ENCODE measurements at places on chromosomes 7 and 10.

- DNase-seq: no peak
Observed at GRCh38 chr10:78494179-78494578, 460.5 kb downstream of the RPS24 start.

GRCh38 chr10:52771534-52772445 lies 794 bp downstream of the MBL2 start:
- no peak for DNase-seq

- DNase-seq: no peak
Observed at GRCh38 chr7:11193131-11193867, 219.6 kb downstream of the PHF14 start.

DNA sequence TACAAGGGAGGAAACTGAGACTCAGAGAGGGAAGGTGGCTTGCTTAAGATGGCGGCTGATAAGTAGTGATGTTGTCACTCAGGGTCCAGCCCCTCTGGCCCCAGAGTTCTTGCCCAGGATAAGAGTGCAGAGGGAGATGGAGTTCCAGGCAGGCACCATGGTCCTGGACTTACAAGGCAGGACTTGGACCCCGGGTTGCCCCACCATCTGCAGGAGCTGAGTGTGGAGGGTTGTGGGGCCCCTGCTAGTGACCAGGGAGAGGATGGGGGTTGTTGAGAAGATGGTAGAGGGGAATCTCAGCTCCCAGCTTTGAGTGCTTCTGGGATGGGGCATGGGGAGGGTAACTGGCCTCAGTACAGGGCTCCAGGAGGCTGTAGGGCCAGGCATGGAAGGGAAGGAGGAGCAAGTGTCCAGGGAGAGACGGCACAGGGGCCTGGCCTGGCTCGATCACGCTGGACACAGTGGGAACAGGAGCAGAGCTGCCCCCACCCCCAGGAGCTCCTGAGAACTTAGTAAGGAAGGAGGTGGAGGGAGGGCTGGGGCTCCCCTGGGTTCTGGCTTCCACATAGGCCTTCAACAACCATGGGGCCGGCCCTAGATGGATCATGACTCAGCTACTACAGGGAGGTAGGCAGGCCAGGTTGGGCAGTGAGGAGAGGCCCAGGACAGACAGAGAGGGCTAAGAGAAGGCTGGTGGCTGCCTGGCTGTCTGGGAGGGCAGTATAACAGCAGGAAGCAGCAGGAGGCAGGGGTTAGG lies 28.2 kb downstream of the PPIF start:
- DNase-seq: no peak

DNA sequence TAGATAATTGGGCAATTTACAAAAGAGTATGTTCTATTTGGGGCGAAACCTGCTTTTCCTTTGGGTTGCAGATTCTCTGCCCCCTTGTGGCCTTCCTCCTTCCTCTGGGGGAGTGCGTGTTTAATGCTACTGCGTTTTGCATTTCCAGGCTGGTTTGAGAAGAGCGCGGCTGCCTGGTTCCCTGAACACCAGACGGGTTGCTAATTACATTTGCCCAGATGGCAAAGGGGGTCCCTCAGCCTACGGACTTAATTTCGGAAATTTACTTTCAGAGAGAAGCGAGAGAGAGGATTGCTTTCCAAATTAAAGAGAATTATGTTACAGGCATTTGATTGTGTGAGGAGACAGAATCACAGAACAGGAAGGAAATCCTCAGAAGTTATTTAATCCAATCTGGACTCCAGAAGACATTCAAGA lies 91.9 kb upstream of the JAZF1 start:
- DNase-seq: no peak

GRCh38 chr10:88236121-88236743 lies 346.9 kb downstream of the RNLS start:
- no peak for DNase-seq

DNA sequence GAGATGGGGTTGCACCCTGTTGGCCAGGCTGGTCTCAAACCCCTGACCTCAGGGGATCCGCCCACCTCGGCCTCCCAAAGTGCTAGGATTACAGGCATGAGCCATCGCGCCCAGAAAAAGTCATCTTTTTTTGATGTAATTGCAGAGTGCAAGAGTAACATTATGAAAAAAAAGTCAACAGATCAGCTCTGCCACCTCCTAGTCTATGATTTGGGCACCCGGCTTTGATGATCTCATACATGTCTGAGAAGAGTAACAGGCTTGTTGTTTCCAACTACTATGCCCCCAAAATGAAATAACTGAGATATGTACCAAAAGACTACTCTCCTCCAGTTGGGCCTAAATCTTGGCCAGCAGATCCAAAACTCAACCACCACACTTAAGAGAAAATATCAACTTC lies 40.8 kb downstream of the VOPP1 start:
- DNase-seq: no peak

DNA sequence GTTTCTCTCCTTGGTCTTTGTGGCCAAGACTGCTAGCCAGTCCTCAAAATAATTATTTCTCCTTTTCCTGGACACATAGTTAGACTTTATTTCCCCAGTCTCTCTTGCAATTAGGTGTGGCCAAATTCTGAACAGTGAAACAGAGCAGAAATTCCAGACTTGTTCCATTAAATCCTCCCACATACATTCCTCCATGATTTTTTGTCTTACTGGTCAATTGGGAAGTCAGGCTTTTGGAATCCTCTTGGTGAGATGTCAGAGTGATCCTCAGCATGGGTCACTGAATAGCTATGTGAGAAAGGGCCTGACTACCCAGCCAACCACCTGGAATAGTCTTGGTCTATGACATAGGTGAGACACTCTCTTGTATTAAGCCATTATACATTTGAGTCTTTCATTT lies 164.2 kb downstream of the DGKI start:
- DNase-seq: no peak

- no peak for DNase-seq
Observed at GRCh38 chr7:20240080-20240926, 23.1 kb upstream of the MACC1 start.

DNA sequence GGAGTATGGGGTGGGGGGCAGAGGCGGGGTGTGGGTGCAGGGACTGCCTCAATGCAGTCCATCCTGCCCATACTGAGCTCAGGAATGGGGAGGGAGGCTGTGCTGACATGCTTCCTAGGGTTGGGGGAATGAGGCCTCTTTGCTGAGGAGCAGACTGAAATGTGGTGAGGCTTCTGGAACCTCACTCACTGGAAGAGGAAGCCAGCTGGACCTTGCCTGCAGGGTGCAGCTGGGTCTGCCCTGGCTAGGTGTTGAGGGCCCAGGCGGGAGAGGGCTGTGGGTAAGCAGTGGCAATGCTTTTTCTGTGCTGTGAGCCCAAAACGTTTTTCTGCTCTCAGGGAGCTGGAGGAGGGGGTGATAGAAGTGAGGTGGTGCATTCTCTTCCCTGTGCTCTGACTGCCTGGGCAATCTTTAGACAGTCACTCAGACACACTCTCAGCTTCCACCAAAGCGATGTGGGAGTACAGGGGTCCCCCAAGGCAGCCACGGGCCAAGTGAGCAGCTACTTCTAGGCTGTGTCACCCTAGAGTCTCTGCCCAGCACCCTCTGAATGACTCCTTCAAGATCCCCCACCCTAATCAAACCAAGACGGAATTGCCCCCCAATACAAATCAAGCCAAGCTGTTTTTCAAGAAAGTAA lies 41.1 kb upstream of the BMPR1A start:
- DNase-seq: no peak

GRCh38 chr10:125368146-125368545 lies 207.8 kb upstream of the CTBP2 start:
- no peak for DNase-seq

DNA sequence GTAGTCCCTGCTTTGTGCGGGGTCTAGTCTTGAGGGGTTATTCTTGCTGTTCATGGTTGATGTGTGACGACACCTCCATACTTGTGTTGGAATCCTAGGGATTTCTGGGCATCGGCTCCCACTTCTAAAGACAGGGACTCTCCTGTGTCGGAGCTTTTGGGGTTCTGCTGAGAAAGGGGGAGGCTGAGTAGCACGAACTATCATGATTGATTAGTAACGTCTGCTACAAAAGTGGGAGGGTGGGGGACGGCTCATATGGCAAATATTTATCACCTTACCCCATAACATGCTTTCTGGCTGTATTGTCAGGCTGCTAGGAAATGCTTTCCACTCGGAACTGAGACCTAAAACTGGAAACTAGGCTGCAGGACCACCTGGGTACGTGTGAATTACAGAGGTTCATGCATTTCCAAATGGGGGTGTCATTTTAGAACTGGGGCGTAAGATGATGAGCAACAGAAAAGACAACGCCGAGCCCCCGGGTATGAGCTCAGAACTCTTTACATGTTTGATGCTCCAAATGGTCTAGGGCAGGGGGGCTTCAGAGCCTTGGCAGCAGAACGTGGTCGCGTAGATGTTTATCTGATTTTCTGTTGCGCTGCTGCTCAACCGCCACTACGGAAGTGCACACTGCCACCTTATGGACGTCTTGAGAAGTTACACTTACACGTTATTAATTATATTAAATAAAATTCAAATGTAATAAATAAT lies 15.1 kb upstream of the NME8 start:
- DNase-seq: no peak

DNA sequence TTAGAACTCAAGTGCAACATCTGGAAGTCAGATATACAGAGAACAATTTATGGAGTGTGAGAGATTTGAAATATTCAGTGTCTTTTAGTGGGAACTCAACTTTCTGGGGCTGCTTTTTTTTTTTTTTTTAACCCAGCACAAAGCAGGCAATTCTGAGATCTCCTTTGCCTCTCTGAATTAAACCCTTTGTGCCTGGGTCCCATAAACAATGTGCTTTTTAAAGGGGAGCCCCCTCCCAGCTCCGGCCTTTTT lies 146.8 kb downstream of the CELF2 start:
- DNase-seq: no peak

GRCh38 chr10:21807180-21807579 lies 196.3 kb downstream of the DNAJC1 start:
- no peak for DNase-seq

DNA sequence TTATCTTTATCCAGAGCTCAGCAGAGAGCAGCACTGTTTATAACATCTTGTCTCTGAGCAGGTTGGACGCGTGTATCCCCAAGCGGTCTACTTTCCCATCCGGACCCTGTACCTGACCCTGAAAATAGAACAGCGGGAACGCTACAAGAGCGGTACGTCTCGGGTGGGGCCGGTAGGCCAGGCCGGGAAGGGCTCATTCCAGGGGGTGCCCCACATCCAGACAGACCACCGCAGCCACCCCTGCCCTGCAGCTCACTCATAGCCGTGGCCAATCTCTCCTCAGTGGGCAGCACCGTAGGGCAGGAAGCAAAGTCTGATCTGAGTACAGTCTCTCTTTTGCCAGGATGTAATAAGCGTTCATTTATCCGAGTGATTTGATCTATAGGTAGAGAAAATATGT lies 113.7 kb downstream of the TRRAP start:
- DNase-seq: no peak

Data from activated T-helper 1 cell treated with anti-CD3 and anti-CD28 coated beads, Interleukin-2, amount 50 U/mL, for 16 hours (primary cell).